Muscle of arm (tissue), 14 donors: ENCODE measurements at places on chromosomes 3 and 15.
A peak's percentile ranks its signal among the peaks of the same experiment; 100 is the strongest.

DNA sequence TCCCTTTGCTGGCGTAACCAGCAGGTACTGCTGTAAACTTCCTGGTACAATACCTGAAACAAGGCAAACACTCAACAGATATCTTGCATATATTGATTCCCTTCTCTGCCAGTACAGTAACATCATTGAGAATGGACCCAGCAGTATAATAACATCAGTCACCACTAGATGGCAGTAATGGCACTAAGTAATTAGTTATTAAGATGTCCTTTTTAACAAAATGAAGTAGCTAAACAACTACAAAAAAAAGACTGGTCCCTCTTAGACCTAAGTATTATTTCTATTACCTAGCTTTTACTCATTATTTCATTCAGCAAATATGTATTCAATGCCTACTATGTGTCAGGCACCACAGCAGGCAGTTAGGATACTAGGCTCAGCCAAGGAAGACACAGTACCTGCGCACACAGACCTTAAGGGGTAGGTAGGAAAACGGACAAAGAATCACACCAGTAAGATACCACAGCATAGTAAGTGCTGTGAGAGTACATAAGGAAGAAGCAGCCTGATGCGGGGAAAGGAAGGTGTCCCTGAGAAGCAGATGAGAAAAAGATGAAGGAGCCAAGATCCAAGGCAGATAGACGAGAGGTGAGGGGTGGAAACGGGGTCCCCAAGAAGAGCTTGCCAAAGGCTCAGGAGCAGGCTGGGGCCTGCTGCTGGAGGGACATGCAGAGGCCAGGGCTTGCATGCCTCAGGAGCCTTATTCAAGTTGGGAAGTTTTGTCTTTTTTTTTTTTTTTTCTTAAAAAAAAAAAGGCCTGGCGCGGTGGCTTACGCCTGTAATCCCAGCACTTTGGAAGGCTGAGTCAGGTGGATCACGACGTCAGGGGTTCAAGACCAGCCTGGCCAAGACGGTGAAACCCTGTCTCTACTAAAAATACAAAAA is 102.7 kb upstream of the CHD2 start:
- peak; percentile 85 for DNase-seq

GRCh38 chr15:79035814-79036213 is 54.8 kb downstream of the RASGRF1 start:
- DNase-seq: no peak

- DNase-seq: no peak
These were observed 9.6 kb upstream of the FAM107A start for GRCh38 chr3:58586776-58587192.

GRCh38 chr3:32220006-32220405 is 18.5 kb upstream of the CMTM8 start:
- DNase-seq: no peak

GRCh38 chr3:128998561-128998960 is 2.5 kb upstream of the EFCC1 start:
- no peak for DNase-seq

DNA sequence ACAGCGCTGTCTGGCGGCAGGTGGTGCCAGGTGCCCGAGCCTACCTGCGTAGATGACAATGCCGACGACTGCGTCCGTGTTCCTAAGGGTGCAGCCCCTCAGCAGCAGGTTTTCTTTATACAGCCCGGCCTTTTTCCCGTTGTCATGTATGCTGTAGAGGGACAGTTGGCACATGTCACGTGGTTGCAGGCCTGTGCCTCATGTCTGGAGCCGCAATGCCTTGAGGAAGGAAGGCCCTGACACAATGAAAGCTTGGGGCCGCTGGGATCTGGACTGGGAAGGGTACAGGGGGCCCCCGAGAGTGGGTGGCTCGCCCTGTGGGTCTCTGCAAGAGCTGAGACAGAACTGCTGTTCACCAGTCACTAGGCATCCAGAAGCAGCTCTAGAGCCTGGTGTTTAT is 136.0 kb downstream of the ATP10A start:
- no peak for DNase-seq

- DNase-seq: no peak
These were observed 578.7 kb upstream of the NECTIN3 start for GRCh38 chr3:110492876-110493275.

GRCh38 chr3:109195815-109196214 is 59.3 kb downstream of the C3orf85 start:
- DNase-seq: no peak
